Activated T-cell treated with anti-CD3 and anti-CD28 coated beads for 48 hours (primary cell): ENCODE measurements at places on chromosomes 3 and 15.

DNA sequence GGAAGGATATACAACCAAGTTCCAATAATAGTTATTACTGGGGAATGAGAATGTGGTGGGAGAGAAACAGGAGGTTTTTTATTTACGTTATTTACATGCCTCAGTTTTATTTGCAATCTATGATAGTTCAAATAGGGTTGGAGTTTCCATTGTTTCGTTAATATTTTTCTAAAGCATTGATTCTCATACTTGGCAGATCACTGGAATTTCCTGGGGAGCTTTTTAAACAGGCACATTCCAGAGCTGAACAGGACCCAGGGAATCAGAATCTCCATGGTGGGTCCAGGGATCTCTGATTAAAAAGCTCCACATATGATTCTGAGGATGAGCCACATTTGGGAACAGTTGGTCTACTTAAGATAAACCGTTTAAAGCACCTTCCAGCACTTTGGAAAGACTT, 123.9 kb downstream of the IL20RB start:
- no peak for DNase-seq

- no peak for DNase-seq
Measured at GRCh38 chr15:67184208-67184925, 70.1 kb downstream of the AAGAB start.

DNA sequence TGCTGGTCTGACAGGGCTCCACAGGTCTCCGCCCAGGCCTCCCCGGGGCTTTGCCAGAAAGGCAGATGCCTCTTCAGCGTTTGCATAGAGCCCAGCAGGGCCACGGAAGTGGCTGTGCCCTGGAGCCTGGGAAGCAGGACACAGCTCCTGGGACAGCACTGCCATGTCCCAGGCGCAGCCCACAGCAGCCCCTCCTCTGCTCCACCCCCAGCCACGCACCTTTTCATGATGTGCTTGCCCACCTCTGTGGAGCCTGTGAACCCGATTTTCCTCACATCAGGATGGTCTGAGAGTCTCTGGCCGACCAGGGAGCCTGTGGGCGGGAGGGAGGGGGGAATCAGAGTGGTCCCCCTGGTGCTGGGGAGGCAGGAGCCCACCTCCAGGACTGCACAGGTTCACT, 33.9 kb upstream of the SLC41A3 start:
- DNase-seq: no peak

- no peak for DNase-seq
Measured at GRCh38 chr15:39574427-39574826, 6.5 kb upstream of the THBS1 start.

GRCh38 chr3:25527801-25528200, 99.7 kb downstream of the RARB start:
- no peak for DNase-seq
